ENCODE measurements at places on chromosomes 13 and 19.
A peak's percentile ranks its signal among the peaks of the same experiment; 100 is the strongest.

- no peak for DNase-seq
These were observed 2898.1 kb downstream of the PCDH9 start for GRCh38 chr13:64332048-64332447.

- DNase-seq = no peak
These were observed 2.2 kb downstream of the GPR32 start for GRCh38 chr19:50772476-50772875.

DNA sequence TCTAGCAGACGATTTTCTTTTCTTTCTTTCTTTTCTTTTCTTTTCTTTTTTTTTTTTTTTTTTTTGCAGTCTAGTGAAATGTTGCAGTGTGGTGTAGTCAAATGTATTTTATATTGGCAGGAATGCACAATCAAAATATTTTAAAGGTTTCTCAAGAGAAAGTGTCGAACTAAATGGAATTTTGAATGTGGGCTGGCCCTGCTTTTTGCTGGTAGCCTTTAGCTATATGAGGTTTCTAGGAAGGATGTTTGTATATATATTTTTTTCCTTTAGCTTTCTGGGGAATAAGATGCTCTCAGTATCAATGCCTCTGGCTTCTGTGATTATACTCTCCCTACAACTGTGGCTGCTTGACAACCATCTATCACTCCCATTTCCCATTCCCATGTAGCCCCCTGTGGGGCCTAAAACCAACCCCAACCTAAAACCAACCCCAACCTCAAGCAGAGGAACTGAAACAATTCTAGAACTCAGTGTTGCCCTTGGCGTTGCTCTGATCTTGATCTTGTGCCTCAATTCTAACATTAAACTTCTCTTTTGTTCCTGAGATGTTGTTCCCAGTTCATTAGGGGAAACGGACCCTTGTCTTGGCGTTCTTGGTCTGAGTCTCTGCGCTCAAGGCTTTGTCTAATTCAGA, 27.1 kb downstream of the CYSLTR2 start:
- DNase-seq = no peak

DNA sequence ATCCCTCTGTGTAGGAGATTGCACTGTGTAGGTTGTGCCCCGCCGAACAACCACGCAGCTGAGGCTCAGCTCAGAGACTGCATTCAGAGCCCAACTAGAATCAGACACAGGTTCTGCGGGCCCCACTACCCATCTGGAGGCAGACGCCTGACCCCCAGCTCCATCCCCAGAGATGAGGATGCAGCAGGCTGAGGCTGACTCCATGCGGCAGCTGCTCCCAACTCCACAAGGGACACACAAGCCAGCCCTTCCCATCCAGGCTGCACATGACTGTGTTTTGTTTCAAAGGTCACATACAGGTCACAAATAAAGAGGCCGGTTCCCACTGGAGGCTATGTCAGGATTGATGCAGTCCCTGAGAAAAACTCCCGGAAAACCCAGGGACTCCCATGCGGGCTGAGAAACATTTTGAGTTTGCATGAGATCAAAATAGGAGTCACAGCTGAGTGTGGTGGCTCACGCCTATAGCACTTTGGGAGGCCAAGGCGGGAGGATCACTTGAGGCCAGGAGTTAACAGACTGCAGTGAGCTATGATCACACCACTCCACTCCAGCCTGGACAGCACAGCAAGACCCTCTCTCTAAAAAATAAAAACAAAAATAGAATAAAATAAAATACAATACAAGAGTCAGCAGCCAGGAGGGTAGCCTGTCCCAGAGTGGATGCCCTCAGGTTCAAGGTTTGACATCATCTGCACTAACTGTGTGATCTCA, 14.0 kb downstream of the ELL start:
- DNase-seq = no peak

DNA sequence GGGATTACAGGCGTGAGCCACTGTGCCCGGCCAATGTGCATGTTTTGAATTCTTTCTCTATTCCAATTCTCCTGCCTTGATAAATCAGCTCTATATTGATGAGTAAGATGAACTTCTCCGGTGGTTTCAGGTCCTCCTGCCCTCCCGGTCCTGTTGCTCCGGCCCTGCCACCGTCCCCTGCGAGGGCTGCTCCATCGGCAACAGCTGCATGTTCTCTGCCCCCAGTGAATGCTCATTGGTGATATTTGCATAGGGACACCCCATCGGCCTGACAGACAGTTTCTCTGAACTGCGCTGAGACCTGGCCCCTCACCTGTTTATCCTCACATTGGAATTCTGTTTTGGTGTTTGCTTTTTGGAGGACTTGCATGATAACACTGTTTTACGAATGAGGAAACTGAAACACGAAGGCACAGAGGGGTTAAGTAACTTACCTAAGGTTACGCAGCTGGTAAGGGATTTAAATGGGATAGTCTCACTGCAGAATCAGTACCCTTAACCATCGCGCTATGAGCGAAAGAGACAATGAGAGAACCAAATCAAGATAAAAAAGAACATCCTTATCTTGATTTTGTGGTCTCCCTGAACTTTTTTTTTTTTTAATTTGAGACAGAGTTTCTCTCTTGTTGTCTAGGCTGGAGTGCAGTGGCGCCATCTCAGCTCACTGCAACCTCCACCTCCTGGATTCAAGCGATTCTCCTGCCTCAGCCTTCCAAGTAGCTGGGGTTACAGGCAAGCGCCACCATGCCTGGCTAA, 32.2 kb downstream of the ZNF557 start:
- no peak for DNase-seq

DNA sequence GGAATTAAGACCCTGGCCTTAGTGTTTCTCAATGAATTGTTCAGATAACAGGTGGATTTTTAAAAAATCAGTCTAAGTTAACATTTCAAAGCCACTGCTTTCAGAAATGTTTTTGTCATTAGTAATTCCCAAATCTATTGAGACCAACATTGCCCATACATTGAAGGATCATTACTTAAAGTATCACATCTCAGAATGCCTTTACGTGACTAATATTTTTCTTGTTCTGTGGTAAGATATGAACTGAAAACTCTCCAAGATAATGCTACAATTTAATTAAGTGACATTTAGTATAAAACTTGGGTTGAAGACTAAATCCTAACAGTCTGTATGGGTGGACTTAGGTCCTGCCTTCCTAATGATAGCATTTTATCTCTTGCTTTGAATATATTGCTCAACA, 59.4 kb upstream of the POSTN start:
- DNase-seq = no peak

DNA sequence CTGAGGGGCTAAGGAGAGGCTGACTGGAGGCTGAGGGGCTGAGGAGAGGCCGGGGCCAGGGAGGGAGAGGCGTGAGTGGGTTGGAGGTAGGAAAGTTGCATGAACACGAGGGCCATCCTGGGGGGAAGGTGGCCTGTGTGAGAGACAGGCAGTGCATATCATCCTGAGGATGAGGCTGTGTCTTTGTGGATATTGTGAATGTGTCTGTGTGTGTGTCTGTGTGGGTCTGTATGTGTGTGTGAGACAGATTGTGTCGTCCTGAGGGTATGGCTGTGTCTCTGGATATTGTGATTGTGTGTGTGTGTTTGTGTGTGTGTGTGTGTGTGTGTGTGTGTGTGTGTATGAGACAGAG, 422 bp downstream of the ZNF71 start:
- no peak for DNase-seq

DNA sequence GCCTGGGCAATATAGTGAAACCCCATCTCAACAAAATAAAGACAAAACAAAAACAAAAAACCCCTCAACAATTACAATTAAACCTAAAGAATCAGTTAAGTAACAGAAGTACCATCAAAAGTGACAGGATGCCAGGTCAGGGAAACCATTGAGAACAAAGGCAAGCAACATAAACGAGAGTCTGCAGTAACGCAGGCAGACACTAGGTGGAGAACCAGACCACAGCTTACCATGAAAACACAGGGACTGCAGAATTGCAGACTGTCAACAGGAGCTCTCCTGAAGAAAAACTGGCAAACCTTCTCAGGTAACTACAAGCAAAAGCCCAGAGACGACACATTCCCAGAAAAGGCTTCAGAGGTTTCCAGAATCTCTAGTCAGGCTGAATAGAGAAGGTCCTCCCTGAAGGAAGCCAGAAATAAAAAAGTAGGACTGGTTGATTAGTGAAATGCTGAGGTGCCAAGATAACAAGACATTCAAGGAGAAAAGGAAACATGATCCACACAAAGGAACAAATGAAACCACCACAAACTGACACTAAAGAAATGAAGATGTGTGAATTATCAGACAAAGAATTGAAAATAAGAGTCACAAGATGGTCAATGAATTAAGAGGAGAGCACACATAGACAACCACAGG, 2.2 kb upstream of the ZNF665 start:
- DNase-seq = peak; percentile 56

- DNase-seq = no peak
These were observed 630 bp downstream of the PNPLA6 start for GRCh38 chr19:7535998-7536695.

DNA sequence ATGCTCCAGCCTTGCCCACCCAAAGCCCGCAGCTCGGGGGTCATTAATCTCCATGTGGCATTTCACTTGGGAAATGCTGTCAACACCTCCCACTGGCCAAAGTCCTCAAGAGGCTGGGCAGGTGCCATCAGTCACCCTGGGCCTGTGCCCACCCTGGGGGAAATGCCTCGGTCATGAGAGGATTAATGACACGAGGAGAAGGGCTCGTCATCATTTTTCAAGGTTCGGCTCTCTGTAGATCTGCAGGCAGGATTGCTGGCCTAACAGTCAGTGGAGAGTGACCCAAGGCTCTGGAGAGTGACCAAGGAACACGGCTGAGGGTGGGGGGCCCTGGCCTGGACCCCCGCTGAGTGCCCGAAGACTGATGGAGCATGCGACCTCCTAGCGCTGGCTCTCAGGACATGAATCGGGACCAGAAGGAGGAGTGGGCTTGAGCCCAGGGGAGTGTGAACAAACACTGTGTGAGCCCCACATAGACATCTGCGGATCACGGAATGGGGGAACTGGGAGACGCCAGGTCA, 15.2 kb upstream of the KCTD15 start:
- DNase-seq = no peak

GRCh38 chr13:114229506-114229905, 5.2 kb upstream of the CDC16 start:
- DNase-seq = no peak

DNA sequence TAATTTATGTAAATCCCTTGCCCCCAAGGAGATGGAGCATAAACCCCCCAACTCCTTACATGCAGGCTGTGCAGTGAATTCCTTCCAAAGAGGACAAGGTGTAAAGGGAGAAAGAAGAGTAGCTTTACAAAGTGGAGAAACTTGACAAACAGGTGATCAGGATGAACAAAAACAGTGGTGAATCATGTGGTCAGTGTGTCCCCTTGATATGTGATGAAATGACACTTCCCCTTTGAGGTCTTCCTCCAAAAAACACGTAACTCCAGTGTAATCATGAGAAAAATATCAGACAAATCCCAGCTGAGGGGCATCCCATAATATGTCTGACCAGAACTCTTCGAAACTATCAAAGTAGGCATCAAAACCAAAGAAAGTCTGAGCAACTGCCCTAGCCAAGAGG, 29.5 kb upstream of the AKT2 start:
- no peak for DNase-seq

GRCh38 chr13:30486230-30487074, 20.7 kb upstream of the HMGB1 start:
- no peak for DNase-seq

- DNase-seq = no peak
These were observed 11.7 kb upstream of the BCAT2 start for GRCh38 chr19:48822514-48822913.

GRCh38 chr13:63855457-63856118, 2439.9 kb upstream of the PCDH20 start:
- DNase-seq = no peak

- DNase-seq = no peak
These were observed 52.7 kb downstream of the TRPM4 start for GRCh38 chr19:49210108-49210900.

DNA sequence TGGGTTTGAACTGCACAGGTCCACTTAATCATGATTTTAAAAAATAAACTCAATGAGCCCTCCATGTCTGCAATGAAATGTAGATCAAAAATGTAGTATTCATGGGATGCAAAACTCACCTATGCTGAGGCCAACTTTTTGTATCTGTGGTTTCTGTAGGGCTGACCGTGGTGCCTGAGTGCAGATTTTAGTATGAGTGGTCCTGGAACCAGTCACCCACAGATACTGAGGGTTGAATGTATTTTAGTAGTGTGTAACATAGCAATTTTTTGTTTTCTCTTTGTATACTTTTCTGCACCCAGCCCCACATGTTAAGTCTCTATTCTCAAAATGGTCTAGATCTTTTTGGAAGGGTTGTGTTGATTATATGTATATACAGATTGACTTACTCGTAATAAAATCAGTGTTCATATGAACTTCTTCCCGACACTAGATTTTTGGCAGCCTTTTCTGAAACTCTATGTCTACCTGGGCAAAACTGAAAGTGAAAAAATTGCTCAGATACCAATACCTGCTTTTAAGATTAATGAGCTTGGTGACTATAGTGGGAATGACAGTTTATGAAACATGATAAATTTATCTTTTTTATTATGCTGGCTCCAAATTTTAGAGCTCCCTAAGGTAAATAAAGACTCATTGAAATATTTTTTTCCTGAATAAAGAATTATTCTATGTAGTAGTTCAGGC, 51.6 kb downstream of the DNAJC15 start:
- DNase-seq = no peak

GRCh38 chr13:70732611-70733010, 624.4 kb upstream of the KLHL1 start:
- DNase-seq = no peak

DNA sequence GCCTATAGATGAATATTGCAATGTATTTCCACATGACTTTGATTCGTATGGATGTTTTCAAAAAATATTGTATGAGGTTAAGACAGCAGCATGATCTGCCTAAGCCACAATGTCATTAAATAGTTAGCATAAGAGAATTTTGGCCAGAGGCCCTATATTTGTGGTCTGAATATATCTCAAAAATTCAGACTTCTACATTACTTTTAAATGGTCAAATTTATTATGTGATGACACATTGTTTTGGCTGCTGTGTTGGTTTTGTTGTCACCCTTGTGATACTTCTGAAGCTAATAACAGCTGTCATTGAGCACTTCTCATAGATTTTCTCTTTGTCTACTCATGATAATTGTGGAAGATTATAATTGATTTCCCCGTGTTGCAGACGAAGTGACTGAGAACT, 288.2 kb downstream of the MYO16 start:
- no peak for DNase-seq

DNA sequence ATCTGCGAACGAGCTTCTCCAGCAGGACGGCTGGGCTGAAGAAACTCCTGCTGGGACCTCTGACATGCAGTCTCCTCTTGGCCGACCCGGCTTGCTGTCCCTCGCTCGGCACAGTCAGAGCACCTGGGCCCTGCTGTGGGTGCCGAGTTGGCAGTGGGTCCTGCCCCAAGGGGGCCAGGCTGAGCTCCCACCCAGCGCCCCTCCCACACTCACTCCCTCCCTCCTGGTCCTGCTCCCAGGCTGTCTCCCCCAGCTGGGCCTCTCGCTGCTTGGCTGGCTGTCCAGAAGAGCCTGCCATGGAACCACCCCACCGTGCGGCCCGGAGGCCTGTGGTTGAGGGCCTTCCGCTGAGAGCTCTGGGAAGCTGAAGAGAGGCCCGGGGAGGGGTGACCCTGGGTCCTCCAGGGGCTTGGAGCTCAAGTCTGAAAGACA, 6.0 kb downstream of the AKT2 start:
- no peak for DNase-seq

- DNase-seq = peak; percentile 91
These were observed 13.8 kb upstream of the UBE2L5 start for GRCh38 chr13:30408319-30409101.

Data from D341Med (cell line).